ENCODE measurements at places on chromosomes 1 and 21.

GRCh38 chr1:33384040-33384812, 46.7 kb downstream of the PHC2 start:
- DNase-seq: no peak

DNA sequence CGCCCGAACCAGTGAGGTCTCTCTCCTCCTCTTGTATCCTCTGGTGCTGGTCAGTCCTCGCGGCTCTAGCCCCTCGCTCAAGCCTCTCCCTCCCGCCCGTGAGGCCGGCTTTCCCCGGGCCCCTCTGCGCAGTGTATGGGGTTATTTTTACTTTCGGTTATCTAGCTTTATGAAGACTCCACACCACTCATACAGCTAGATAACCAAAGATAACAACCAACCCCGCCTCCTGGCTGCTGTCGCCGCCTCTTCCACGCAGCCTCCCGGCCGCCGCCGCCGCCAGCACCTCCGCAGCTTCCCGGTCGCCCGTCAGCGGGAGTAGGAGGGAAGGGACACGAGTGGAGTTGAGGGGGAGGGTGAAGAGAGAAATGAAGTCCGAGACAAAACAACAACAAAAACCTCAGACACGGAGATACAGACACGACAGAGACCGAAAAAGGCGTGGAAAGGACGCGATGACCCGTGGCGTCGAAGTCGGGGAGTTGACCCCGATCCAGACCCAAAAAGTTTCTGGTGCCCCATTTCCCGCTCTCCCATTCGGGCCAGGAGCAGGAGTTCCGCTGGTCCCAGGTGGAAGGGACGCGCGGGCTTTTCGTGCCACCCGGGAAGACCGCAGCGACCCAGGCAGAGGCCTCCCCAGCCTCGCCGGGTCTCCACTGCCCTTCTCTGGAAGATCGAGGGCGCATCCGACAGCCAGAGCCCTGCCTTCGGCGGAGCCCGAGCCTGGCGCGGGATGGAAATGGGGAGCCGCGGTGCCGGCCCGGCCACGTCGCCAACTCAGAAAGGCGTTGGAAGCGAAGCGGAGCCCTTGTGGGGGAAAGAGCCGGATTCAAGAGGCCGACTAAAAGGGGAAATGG, 51.4 kb downstream of the RHBG start:
- no peak for DNase-seq

GRCh38 chr1:226489718-226490425, 58.7 kb upstream of the STUM start:
- DNase-seq: no peak

- no peak for DNase-seq
Measured at GRCh38 chr1:219555031-219555692, 57.7 kb downstream of the ZC3H11B start.

DNA sequence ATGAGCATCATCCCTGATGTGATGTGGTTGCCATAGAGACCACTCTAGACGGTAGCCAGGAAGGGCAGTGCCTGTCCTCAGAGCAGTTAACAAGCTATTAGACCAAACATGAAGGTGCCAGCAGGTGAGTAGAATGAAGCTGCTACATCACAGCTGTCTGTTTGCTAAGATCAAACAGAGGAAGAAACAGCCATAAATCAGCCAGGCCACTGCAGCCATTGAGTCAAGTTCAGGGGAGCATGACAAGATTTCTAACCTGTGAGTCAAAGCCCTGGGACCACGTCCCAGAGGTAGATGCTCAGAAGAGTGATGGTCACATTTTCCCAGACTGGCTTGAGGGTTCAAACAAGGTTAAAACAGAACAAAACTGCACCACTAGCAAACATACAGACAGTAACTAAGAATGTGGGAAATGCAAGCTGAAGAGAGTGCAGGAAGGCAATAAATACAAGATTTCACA, 450.6 kb upstream of the DAB1 start:
- no peak for DNase-seq

DNA sequence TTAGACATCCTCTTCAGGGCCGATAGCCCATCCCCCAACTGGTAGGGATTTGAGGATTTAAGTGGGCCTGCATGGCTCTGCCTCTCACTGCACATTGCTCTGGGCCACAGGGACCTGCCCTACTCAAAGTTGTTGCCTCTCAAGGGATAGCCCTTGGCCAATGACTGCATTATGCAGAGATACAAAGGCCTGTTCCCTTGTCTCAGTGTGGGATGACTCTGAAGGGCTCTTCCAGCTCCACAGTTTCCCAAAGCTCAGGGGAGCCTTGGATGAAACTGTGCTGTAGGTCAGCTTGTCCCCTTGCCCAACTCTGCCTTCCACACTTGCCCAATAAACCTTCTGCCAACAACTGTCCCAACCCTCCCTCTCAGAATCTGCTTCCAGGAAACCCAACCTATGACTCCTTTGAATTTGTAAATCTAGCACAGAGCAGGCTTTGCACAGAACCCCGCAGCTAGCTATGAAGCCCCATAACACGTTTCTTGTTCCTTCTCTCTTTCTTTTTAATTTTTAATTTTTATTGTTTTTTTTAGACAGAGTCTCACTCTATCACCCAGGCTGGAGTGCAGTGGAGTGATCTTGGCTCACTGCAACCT, 42.5 kb downstream of the SLC9C2 start:
- DNase-seq: no peak

GRCh38 chr1:70405780-70406416, 5.2 kb upstream of the CTH start:
- DNase-seq: no peak

DNA sequence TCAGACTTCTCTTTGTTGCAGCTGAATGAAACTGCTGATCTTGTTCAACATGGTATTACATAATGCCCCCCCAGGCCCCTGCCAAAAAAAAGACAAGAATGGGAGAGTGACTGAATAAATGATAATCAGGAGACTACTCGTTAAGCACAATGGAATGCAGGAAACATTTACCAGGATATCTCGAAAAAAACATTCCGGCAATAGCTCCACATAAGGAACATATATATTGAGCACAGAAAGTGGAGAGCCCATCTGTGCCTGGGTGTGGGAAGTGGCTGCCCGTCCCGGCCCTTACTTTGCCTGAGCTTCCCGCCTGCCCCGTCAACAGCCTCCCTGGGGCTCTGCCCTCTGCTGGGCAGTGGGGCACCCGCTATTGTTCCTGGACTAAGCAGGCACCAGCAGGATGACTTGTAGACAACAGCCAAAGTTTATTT, 13.3 kb downstream of the TRIM11 start:
- no peak for DNase-seq

DNA sequence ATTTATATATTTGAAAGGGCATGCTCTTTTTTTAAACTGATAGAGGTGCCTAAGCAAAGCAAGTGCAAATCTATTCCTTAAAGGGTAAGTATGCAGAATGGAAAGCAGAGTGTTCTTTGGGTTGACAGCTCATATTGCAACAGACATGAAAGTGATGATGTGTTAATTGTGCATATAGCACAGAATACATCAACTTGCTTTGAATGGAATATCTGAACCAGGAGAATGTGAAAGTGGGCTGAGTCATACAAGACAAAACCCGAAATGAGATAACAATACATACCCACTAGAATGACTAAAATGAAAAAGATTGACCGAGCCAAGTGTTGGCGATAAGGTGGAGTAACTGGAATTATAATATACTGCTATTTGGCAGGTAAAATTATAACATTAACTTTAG, 4.3 kb downstream of the CR1 start:
- no peak for DNase-seq

GRCh38 chr1:209569455-209570207, 13.9 kb upstream of the CAMK1G start:
- DNase-seq: peak; percentile 67

- DNase-seq: no peak
Measured at GRCh38 chr1:227945891-227946623, 1.7 kb downstream of the WNT9A start.

- no peak for DNase-seq
Measured at GRCh38 chr1:234853906-234854644, 244.1 kb upstream of the IRF2BP2 start.

- no peak for DNase-seq
Measured at GRCh38 chr1:20429296-20429695, 56.7 kb downstream of the CAMK2N1 start.

GRCh38 chr1:25553749-25554429, 10.5 kb downstream of the LDLRAP1 start:
- no peak for DNase-seq

DNA sequence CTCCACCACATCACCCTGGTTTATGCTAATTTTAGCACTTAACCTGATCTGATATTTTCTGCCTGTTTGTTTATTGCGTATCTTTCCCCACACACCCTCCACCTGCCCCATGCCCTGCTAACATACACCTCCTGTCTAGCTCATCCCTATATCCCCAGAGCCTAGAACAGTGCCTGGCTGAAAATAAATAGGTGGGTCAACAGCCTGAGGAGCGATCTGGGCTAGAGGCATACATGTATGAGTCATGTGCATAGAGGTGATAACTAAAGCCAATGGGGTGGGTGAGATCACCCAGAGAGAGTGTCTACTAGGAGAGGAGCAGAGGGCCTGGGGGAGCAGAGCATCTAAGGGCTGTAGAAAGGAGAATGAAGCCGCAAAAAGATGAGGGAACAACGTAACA, 2.7 kb downstream of the HTR1D start:
- no peak for DNase-seq

GRCh38 chr1:79811173-79811572, 804.6 kb upstream of the ADGRL4 start:
- DNase-seq: no peak

GRCh38 chr1:32215629-32216480, 6.3 kb downstream of the TMEM234 start:
- no peak for DNase-seq

GRCh38 chr1:198846556-198846955, 207.7 kb downstream of the PTPRC start:
- DNase-seq: no peak

DNA sequence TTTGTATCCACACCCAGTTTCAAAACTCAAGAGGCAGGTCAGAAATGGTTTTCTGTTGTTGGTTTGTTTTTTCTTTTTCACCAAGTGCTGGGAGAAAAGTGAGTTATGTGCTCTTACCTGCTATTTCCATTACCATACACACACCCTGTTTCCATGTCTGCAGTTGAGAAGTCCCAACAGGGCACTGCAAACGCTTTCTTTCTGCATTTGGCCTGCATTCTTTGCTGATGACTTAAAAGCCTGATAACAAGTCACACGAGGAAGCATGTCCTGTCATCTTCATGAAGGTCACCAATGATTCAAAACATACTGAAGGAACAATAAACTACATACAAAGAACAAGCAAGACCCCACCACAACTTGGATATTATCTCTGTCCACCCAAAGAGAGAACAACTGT, 24.8 kb upstream of the KCNE1 start:
- no peak for DNase-seq

- no peak for DNase-seq
Measured at GRCh38 chr21:29315131-29315749, 16.5 kb downstream of the BACH1 start.

GRCh38 chr1:191575180-191575579, 583.1 kb upstream of the RGS18 start:
- DNase-seq: no peak

DNA sequence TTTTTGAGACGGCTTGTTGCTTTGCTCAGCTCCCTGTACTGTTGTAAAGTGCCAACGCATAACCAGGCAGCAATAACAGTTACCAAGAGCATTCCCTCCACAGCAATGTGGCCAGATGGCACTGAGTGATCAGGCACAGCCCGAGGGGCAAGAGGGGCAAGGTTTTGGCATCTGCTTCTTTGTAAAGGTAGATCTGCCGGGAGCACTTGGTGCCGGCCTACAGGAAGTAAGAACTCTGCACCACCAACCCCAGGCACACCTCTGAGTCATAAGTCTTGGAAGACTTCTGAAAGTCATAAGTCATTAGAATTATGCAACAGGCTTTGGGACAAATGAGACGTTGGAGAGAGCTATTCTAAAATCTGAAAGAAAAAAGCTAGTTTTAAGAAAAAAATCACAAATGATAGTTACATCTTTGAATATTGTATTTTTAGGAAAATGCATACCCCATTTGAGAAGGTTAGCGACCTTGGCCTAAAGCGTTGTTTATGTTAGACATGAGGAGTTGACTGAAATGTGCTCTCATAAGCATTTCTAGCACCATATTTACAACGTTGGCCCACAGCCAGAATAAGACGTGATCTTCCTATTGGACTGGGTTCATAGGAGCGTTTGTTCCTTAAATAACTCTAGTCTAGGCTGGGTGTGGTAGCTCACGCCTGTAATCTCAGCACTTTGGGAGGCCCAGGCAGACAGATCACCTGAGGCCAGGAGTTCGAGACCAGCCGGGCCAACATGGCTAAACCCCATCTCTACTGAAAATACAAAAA, 37.7 kb upstream of the MAP10 start:
- peak; percentile 1 for DNase-seq

DNA sequence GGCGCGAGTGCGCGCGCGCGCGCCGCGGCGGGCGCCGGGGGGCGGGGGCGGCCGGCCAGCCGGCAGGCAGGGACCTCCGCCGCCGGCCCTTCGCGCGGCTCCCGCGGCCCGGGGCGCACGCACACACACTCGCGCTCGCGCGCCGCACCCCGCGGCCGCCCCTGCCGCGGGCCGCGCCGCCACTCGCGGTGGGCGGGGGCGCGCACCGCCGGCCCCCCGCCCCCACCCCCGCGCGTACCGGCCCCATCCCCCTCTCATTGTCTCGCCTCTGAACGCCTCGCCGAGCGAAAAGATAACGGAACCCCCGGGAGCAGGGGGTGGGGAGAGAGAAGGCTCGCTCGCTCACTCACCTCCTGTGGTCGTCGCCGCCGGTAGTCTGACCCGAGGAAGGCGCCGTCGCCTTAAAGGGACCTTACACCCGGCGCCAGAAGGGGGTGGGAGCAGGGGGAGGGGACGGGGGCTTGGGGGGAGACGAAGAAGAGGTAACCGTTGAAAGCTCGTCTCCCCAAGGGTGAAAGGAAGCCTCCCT, 428 bp downstream of the POGZ start:
- peak; percentile 31 for DNase-seq

GRCh38 chr21:42513151-42513984, at the start of gene SLC37A1:
SLC37A1 (plus strand) TSS chr21:42513852; CDS start chr21:42518455, 4,603 bp downstream.
- DNase-seq: no peak

GRCh38 chr1:191206513-191207207, 729.0 kb upstream of the BRINP3 start:
- DNase-seq: no peak

DNA sequence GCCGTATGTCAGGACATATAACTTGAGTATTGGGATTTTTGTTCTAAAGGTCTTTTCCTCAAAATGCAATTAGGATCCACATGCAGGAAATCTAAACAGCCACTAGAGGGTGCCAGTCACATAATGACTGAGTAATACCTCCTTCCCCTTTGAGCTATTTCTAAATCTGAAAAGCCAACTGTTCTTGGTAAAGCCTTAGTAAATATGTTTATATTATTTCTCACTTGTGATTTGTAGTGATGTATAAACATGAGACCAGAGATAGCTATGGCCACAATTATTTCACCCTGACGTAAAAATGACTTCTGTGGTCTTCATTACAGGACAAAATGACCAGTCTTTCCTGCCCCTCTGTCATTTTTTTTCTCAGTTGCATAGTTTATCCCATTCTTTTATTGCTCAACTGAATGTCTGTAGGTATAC, 41.0 kb upstream of the DR1 start:
- peak; percentile 5 for DNase-seq

GRCh38 chr1:32644426-32644825, 5.9 kb downstream of the ZBTB8OS start:
- DNase-seq: no peak

GRCh38 chr1:234950598-234950997, 178.0 kb downstream of the TOMM20 start:
- no peak for DNase-seq
